D721Med (cell line): ENCODE measurements at places on chromosomes 6 and 20.

DNA sequence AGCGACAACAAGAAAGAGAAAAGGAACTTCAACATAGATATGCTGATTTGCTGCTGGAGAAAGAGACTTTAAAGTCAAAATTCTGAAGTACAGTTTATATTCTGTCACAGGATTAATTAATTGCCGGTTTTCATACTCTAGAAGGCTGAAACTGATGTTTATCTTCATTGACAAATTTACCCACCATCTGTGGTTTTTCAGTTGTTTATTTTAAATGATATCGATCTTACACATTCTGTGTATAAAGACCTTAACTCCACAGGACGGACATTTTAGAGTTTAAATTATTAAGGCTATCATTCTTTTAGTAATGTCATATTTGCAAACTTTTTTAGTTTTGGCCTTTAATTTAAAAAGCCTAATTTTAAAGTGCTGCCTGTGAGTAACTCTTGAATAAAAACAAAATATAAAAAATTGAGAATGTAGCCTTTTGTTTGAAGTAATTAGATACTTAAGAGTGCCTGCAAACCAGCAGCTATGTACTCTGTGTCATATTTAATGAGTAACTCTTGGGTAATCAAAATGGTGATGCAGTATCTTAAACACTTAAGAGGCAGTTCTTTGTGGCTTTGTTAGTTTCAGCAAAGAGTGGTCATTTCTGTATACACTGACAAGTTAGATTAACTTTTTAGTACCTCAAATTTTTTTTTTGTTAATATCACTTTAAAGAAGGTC lies 59.3 kb downstream of the CDC5L start:
- DNase-seq = no peak

GRCh38 chr6:166959911-166960608 lies 3.7 kb upstream of the RNASET2 start:
- DNase-seq = no peak

- no peak for DNase-seq
Measured at GRCh38 chr6:159971341-159972178, 2.7 kb downstream of the IGF2R start.

DNA sequence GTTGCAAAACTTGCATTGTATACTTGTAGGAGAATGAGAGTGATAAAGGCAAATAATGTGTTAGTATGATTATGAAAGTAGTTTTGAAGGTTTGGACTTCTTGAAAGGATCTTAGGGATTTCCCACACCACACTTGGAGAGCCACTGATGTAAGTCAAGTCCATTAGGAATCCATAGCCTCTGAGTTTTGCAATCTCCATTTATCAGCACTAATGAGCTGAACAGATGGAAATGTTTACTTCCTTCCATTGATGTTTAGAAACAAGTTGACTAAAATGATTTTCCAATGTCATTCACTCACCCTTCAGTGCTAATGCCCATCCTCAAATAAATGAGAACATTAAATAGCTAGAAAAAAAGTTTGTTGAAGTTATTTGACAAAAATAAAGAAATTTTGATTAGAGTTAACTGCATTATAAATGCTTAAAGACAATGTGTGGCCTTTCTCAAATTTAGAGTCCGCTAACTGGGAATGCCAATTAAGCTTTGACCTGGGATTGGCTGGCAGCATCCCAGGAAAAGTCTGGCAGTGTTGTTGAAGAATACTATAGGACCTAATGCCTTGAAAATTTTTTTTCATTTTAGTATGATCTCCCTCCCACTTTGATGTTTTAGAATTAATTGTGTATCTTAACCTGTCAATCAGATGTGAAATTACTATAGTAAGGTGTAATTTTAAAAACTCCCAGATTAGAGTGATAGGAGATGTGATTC lies 68.0 kb downstream of the SLC35F1 start:
- no peak for DNase-seq

- DNase-seq = no peak
Measured at GRCh38 chr6:208938-209337, 83.3 kb upstream of the DUSP22 start.

GRCh38 chr20:1499528-1500420 lies 8.6 kb upstream of the SIRPB2 start:
- no peak for DNase-seq
